Activated CD4-positive, alpha-beta T cell treated with anti-CD3 and anti-CD28 coated beads for 4 hours (primary cell): ENCODE measurements at places on chromosomes 7 and 10.

GRCh38 chr10:3961082-3961481 lies 176.1 kb upstream of the KLF6 start:
- peak; percentile 31 for DNase-seq

GRCh38 chr7:34165466-34165865 lies 260.1 kb downstream of the BMPER start:
- no peak for DNase-seq

- DNase-seq, result peak; percentile 74
These were observed 690 bp downstream of the SEPTIN7 start for GRCh38 chr7:35801392-35802101.

DNA sequence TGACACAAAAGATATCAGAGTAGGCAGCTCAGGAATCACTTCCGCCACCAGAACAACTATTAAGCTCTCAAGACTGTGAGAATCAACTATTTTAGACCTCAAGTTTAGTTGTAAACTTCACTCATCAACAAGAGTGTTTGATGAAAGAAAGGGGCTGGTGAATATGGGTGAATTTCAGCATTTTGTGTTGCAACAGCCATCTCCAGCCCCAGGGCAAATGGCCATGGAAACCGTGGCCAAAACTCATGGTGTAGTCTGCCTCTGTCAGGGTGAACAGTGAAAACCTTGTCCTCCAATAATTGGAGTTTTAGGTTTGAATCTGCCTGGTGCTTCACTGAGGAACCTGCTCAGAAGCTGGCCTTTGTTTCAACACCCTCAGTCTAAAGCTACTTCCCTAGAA lies 60.0 kb downstream of the POLR1F start:
- no peak for DNase-seq

DNA sequence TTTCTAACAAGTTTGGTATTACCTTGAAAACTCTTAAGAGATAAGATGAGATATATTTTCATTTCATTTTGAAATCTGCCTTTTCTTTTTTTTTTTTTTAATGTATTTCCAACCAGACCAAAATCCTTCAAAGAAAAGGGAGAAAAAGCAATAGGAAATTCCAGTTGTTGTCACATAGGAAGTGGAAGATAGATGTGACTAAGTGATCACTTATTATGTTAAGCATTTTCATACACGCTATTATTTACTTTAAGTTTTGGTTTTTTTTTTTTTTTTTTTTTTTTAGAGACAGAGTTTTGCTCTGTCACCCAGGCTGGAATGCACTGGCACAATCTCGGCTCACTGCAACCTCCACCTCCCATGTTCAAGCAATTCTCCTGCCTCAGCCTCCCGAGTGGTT lies 197.2 kb upstream of the FRMD4A start:
- no peak for DNase-seq

DNA sequence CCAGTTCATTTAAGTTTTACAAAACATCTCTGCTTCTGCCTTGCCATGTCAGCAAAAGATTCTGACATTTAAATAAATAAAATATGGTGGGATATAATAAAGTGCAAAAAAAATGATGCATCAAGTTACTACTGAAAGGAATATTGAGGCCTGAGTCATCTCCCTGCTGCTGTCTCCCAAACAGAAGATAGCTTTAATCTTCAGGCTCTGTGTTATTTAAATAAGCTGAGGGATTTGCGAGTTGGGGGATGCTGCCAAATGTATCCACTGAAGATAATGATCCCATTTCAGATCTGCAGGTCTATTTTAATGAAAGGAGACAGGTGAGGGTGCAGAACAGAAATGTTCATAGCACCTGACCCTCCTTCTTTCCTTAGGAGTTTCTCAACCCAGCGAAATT lies 720.8 kb downstream of the AUTS2 start:
- no peak for DNase-seq

GRCh38 chr10:63576501-63576900 lies 55.3 kb downstream of the REEP3 start:
- no peak for DNase-seq

GRCh38 chr10:31219306-31219705 lies 99.7 kb upstream of the ZEB1 start:
- DNase-seq, result no peak

GRCh38 chr7:41992881-41993867 lies 243.8 kb downstream of the GLI3 start:
- DNase-seq, result no peak

DNA sequence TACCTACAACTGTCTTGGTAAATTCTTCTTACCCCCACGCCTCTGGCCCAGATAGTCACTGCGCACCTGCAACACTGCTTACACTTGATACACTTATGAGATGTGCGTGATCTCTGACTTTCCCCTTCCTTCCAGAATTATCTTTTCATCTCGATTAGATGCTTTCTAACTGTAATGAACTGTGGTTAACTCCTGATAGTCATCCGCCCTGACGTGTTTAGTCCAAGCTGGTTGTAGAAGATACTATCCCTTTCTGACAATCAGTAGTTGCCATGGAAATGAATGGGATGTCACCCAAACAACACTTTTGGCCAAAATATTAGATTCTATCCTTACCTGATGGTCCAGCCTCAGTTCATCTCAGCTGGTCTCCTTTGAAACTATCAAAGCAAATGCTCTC lies 241.5 kb downstream of the ADAM12 start:
- no peak for DNase-seq

GRCh38 chr7:112157072-112157471 lies 49.1 kb downstream of the DOCK4 start:
- no peak for DNase-seq

DNA sequence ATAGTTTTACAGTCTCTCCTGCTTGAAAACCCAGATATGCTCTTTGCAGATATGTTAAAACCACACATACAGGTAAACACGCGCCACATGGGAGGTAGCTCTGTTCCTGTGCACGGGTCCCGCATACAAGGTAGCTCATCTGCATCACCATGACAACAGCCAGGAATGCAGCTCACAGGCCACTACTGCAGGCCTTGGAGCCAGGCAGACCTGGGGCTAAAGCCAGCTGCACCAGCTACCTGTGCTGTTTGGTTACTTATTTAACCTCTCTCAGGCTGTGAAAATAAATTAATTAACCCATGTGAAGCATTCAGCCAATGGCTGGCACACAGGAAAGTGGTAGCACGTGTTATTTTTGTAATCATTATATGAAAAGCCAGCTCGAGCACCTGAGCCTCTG lies 428.3 kb downstream of the TNS3 start:
- no peak for DNase-seq

DNA sequence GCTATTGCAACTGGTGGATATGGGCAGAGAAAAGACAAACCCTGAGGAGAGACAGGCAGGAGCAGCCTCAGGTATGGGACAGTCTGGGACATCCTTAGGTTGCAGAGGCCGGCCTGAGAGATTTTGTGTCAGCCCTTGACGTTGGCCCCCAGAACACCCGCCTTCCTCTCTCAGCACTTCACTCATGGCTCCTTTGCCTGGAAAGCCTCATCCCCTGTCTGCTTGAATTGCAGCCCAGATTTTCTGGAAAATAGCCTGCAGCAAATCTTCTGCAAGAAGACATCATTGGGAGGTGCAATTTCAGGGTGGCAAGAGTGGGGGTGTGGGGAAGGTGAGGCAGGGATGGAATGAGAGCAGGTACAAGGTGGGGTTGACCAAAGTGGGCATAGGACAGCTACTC lies 2.2 kb upstream of the FRMD4A start:
- DNase-seq, result no peak

GRCh38 chr7:143248761-143249354 lies 14.4 kb upstream of the GSTK1 start:
- DNase-seq, result no peak

- no peak for DNase-seq
These were observed 9.5 kb downstream of the GLI3 start for GRCh38 chr7:42227541-42227935.

DNA sequence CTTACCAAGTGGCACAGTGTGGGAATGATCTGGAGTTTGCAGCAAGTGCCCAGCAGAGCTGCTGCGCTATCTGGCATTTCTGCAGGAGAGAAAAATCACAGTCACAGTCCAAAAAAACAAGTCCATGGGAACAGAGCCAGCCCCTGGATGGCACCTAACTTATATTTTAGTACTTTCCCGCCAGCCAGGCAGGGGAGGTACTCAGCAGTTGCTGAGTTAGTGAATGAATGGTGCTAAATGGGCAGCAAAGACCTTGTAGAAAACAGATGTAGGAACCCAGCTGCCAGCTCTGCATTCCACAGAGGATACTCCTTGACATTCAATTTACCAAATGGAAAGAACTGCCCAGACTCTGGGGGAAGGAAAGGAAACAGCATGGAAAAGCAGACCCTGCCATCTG lies 54.5 kb downstream of the GSDME start:
- DNase-seq, result no peak

- no peak for DNase-seq
These were observed 32.3 kb downstream of the VIPR2 start for GRCh38 chr7:159112136-159113011.

- DNase-seq, result no peak
These were observed 11.7 kb downstream of the MAP3K8 start for GRCh38 chr10:30445711-30446110.

GRCh38 chr7:128055637-128056036 lies 24.4 kb upstream of the LRRC4 start:
- no peak for DNase-seq

DNA sequence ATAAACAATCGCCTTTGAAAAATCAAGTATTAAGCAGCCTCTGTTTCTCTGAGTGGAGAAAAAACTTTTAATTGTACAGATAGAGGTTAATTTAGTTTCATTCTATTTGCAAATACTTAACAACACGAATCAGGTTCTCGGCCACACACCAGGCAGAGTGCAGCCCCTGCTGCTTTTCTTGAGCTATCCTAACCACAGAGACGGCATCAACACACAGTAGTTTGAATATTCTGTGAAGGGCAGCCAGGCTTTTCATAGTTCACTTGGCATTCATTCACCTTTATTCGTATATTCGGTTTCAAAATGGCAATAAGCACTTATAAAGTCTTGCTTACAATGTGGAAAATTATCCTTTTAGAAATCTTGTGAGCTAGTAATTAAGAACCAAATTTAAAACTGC lies 5.7 kb downstream of the ADARB2 start:
- DNase-seq, result no peak

DNA sequence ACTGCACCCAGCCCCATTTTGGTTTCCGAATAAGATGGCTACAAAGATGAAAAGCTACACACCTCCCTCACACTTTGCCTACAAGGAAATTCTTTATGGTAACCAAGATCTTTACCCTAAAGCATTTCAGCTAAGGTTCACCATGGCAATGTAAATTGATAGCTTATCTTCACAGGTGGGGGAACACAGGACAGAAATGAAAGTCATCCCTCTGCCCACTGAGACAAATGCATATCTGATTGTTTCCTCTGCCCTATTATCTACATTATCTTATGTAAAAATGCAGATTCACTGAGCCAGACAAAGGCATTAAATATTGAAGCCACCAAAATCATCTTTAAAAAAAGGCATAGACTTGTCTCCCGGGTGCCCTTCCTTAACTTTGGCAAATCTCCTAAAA lies 3.2 kb upstream of the TMEM139 start:
- no peak for DNase-seq

DNA sequence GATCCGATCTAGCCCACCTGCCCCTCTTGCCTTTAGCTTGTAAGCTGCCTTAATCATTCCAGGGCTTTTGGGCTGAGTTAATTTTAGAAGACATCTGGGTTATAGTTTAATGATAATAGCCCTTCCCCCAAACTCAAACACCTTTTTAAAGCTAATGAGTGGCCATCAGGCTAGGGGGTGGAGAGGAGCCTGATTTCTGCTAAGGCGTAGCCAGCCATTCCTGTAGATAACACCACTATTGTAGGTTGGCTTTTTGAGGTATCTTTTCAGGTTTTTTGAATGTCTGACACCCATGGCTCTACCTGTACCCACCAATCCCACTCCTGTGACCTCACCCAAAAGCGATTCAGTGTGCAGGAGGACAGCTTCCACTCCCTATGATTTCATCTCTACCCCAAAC lies 7.6 kb upstream of the SYPL1 start:
- no peak for DNase-seq
